PC-3 (cell line): ENCODE measurements at places on chromosomes 3 and 15. TPM values are rescaled to one million over a fixed set of nuclear protein-coding genes. Genes with fewer than 3 reads are reported as not detected.
A peak's percentile ranks its signal among the peaks of the same experiment; 100 is the strongest.

GRCh38 chr3:98763076-98763475 lies at the start of gene ST3GAL6:
Gene ST3GAL6, plus strand, starts transcription at chr3:98763340. Its CDS starts 5,101 bp downstream, at chr3:98768441.
- no peak within 1 kb of the TSS for H3K4me3 ChIP-seq
- H3K27ac ChIP-seq, result no peak within 1 kb of the TSS
- H3K4me1 ChIP-seq, result peaks cover 24% of the 10 kb centered on the region
- no peaks in the 10 kb centered on the region for H3K36me3 ChIP-seq
- H3K27me3 ChIP-seq, result no peaks in the 10 kb centered on the region
- no peak for DNase-seq

- no peaks in the 10 kb centered on the region for H3K27me3 ChIP-seq
- no peaks in the 10 kb centered on the region for H3K36me3 ChIP-seq
- no peaks in the 10 kb centered on the region for H3K4me1 ChIP-seq
- no peak overlapping the region for H3K4me3 ChIP-seq
- no peak overlapping the region for H3K27ac ChIP-seq
- DNase-seq, result no peak
Measured at GRCh38 chr3:135081856-135082434, 286.9 kb downstream of the EPHB1 start.

DNA sequence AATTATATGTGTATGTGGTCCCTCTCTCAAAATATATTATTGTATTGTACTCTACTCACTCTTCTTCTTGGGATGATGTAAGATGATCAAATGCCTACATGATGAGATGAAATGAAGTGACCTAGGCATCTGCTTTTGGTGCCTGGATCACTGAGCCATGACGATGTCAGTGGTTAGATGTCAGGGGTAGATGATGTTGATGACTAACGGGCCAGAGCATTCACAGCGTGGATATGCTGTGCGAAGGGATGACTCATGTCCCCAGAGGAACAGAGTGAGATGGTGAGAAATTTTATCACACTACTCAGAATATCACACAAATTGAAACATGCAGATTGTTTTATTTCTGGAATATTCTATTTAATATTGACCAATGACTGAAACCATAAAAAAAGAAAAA lies 233.9 kb upstream of the CADM2 start:
- DNase-seq, result peak; percentile 83
- no peaks in the 10 kb centered on the region for H3K27me3 ChIP-seq
- no peak overlapping the region for H3K27ac ChIP-seq

- H3K27me3 ChIP-seq, result no peaks in the 10 kb centered on the region
- H3K36me3 ChIP-seq, result no peaks in the 10 kb centered on the region
- H3K4me3 ChIP-seq, result no peak overlapping the region
- no peak overlapping the region for H3K27ac ChIP-seq
- H3K4me1 ChIP-seq, result peaks cover 3% of the 10 kb centered on the region
- peak; percentile 54 for DNase-seq
Measured at GRCh38 chr3:16595778-16596177, 9.4 kb downstream of the DAZL start.

DNA sequence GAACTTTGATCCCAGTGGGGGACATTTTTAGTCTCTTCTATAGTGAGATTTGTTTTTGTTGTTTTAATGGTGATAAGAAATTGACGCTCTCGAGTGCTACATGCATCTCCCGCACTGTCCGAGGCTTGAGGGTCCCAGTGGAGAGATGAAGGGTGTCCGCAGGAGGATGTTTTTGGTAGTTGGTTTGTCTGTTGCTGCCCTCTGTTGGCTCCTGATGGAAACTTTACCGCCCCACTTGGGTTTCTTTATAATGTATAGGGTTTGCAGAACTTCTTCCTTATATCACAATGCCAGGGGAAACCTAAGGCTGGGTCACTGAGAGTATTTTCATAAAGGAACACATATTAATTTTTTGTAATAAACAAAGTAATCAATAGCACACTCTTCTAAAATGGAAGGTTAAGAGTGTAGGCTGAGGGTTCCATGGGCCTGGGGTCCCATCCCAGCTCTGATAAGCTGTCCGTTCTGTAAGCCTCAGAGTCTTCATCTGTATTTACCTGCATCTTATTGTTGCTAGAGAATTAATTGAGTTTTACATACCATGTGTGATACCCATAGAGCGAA lies 185.3 kb upstream of the FEZF2 start:
- no peaks in the 10 kb centered on the region for H3K27me3 ChIP-seq
- DNase-seq, result peak; percentile 24
- no peak overlapping the region for H3K4me3 ChIP-seq
- H3K27ac ChIP-seq, result no peak overlapping the region
- no peaks in the 10 kb centered on the region for H3K4me1 ChIP-seq

DNA sequence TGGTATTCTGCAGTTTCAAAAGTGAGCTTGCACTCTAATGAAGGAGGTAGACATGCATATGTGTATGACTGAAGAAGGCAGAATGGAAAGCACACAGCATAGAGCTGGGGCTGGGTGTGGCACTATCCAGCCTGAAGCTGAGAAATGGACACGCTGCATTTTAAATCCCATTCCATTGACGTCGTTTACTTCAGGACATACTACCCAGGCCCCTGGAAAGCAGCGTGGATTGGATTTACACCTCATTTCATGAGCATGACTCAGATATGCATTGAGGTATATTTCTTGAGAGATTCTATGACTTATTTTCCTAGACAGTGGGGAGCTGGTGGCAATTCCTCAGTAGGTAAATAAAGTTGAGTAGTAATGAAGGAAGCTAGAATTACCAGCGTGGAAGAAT lies 101.4 kb downstream of the ABI3BP start:
- peaks cover 17% of the 10 kb centered on the region for H3K4me1 ChIP-seq
- 0 out of 2 replicates have a peak overlapping the region, but pooled peaks have one; percentile 10 for H3K27ac ChIP-seq
- H3K27me3 ChIP-seq, result no peaks in the 10 kb centered on the region
- no peak overlapping the region for H3K4me3 ChIP-seq

GRCh38 chr3:110016235-110016815 lies 679.0 kb upstream of the DPPA4 start:
- H3K4me1 ChIP-seq, result no peaks in the 10 kb centered on the region
- H3K27me3 ChIP-seq, result no peaks in the 10 kb centered on the region
- H3K4me3 ChIP-seq, result no peak overlapping the region
- no peaks in the 10 kb centered on the region for H3K36me3 ChIP-seq
- no peak for DNase-seq

GRCh38 chr3:37904601-37905000 lies 42.9 kb downstream of the CTDSPL start:
- no peak overlapping the region for H3K4me3 ChIP-seq
- no peaks in the 10 kb centered on the region for H3K4me1 ChIP-seq
- DNase-seq, result no peak
- no peak overlapping the region for H3K27ac ChIP-seq

DNA sequence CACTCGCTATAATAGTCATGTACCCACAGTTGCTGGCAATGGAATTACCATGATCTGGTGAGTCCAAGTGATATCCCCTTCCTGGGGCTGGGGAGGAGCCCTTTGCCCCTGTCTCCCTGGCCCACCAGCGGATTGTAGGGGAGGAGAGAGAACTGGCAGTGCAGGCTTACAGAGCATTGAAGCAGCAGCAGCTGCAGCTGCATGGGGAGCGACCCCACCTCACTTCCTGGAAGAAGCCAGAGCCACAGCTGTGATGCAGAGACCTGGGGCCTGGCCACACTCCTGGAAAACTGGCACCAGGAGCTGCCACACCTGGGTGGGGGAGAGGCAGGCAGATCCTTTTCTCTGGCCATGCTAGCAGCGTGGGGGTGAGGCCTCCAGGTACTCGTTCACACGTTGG lies 300.1 kb upstream of the PROK2 start:
- H3K27ac ChIP-seq, result no peak overlapping the region
- H3K36me3 ChIP-seq, result no peaks in the 10 kb centered on the region
- H3K4me3 ChIP-seq, result no peak overlapping the region
- peaks cover 23% of the 10 kb centered on the region; the same call in 1 of the 2 replicates for H3K27me3 ChIP-seq
- H3K4me1 ChIP-seq, result no peaks in the 10 kb centered on the region
- DNase-seq, result no peak

DNA sequence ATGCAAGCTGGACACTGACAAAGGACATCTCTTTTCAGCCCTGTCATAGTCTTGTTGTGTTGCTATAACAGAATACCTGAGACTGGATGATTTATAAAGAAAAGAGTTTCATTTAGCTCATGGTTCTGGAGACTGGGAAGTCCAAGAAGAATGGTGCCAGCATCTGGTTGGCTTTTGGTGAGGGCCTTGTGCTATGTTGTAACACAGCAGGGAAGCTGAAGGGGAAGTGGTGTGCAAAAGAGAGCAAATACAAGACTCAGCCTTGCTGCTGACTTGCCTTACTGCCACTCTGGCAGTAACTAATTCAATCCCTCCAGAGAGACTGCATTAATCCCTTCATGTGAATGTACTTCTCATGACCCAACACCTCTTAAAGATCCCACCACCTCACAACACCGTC lies 356.3 kb upstream of the PROK2 start:
- DNase-seq, result no peak
- no peaks in the 10 kb centered on the region for H3K36me3 ChIP-seq
- peaks cover 10% of the 10 kb centered on the region for H3K27me3 ChIP-seq

GRCh38 chr3:114108137-114108536 lies 51.6 kb downstream of the QTRT2 start:
- no peaks in the 10 kb centered on the region for H3K36me3 ChIP-seq
- no peak overlapping the region for H3K27ac ChIP-seq
- DNase-seq, result no peak
- no peak overlapping the region for H3K4me3 ChIP-seq
- H3K27me3 ChIP-seq, result peaks cover 14% of the 10 kb centered on the region; the same call in 1 of the 2 replicates

- no peak overlapping the region for H3K4me3 ChIP-seq
- H3K27me3 ChIP-seq, result no peaks in the 10 kb centered on the region
- no peak overlapping the region for H3K27ac ChIP-seq
- DNase-seq, result peak; percentile 36
Measured at GRCh38 chr3:112128843-112129727, 4.0 kb downstream of the GCSAM start.

DNA sequence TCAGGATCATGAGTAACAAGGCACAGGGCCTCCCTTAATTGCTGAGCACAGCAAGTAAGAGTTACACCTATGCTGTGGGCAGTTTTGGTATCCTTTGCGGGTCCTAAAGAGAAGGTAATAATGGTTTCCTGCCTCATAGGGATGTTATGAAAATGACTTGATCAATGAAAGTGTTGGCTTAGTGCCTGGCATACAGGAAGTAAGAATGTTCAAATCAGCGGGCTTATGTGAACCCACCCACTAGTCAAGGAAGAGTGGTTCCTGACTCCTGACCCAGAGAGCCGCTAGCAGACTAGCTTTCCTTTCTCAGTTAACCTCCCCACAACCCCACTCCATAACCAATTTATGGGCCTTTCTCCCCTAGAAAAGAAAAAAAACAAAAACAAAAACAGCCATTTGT lies 5.2 kb upstream of the ADAMTS9 start:
- peaks cover 16% of the 10 kb centered on the region; the same call in 1 of the 2 replicates for H3K27me3 ChIP-seq
- H3K4me1 ChIP-seq, result no peaks in the 10 kb centered on the region
- H3K4me3 ChIP-seq, result no peak overlapping the region
- no peak for DNase-seq
- H3K27ac ChIP-seq, result no peak overlapping the region
- H3K36me3 ChIP-seq, result no peaks in the 10 kb centered on the region

The SNX4 gene
- total RNA-seq, result 17.6 and 20.4 TPM in 2 replicates

The TMEM108 gene
- total RNA-seq, result not detected in 2 replicates

The SYNPR gene
- not detected in 2 replicates for total RNA-seq

The CCRL2 gene
- total RNA-seq, result 5.5 and 6.0 TPM in 2 replicates

The ZNF660 gene
- not detected in 2 replicates for total RNA-seq

The ACP3 gene
- 0.15 and 0.75 TPM in 2 replicates for total RNA-seq

The DNAH12 gene
- total RNA-seq, result 0.07 TPM in 1 of 2 replicates, not detected in the other

The KCNH8 gene
- total RNA-seq, result not detected in 2 replicates
